Right cardiac atrium (tissue), 5 donors: ENCODE measurements at places on chromosomes 1 and 21. TPM values are rescaled to one million over a fixed set of nuclear protein-coding genes. Genes with fewer than 3 reads are reported as not detected.

DNA sequence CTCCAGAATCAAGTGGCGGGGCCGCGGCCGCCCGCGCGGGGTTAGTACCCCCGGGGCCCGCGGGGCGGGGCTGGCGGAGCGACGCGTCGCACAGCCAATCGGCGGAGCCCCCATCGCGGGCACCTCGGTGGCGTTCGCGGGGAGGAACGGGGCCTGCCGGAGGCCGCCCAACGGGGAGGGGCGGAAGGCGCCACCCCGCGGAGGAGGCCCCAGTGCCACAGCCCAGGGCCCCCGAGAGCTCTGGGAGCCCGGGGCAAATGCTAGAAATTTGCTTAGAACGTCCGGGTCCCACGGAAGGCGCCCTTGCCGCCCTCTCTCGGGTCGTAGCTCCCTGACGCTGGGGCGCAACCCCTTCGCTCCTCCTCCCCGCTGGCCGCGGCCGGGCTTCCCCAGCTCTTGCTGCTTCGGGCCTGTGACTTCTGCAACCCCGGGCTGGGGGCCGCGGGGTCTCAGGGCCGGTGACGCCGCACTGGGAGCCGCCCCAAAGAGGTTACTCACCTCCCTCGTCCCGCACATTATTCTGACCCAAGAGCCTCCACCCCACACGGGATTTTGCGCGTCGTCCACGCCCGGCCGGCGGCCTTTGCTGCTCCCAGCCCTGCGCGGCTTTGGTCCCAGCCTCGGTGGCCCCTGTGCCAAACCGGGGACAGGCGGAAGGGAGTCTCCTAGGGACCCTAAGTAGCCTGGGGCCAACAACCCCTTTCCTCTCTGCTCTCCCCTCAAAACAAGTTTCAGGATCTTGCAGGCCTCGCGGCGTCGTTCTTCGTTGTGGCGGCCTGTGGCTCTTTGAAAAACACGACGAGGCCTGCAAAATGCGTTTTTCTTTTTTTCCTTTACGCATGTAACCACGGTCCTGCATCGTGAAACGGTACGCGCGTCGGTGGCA, at the start of gene RUNX3:
Gene RUNX3, minus strand, starts transcription at position 17 of the 886 bp plus-strand sequence. CDS start 408 bp downstream, outside the sequence.
- peak; percentile 90 for DNase-seq

GRCh38 chr1:78339490-78339889, 151.3 kb upstream of the PTGFR start:
- DNase-seq = no peak

DNA sequence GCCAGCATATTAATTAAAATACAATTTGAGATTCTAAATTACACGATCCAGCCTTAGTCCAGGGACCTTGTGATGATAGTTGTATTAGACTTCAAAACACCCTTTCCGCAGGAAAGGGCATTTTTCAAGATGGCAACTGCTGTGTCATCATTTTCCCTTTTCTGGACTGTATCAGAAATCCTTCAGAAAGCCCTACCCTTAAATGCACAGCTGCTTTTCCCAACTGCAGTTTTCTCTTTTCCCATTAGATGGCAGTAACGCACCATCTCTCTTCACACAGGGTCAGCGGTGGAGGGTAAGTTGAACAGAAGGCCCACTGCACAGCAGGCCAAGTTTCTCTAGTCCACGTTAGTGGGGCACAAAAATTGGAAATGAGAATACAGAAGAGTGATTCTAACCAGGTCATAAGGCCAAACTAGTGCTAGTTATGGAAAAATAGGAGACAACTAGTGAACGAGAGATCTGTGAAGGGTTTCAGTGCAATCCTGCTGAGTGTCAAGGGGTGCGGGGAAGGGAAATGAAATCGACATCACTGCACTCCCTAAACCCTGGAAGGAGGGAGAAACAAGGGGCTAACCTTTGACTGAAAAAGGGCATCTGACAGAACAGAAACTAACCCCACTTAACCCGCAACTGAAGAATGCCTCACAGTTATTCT, 22.1 kb upstream of the TDRD10 start:
- no peak for DNase-seq

C1orf185 gene
- not detected for polyA plus RNA-seq

NBPF6 gene
- polyA plus RNA-seq = not detected

KCNA2 gene
- polyA plus RNA-seq = 0.48 TPM

CELA2A gene
- polyA plus RNA-seq = not detected
